ENCODE measurements at places on chromosomes 6 and 20.

DNA sequence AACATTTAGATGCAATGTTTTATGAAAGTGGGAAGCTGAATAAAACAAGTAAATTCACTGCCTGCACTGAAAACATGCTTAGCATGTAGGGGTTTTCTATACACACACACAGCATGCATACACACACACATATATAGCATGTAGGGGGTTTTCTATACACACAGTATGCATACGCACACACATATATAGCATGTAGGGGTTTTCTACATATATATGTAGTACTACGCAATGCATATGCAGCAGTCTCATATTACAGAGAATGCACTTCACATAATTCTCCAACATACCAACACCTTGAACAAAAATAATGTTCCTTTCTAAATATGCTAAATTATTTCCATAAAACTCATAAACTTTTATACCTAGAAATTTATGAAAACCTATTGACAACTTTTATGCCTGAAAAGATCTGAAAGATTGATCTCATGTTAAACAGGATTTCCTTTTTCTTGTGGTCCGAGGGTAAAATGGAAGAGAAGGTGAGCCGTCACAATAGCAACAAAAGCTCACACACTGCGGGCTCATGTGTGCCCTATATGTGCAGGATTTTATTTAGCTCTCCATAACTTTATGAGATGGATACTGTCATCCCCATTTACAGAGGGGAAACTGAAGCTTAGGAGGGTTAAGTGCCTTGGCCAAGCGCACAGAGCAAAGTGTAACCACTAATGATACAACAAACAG lies 81.9 kb upstream of the TULP1 start:
- no peak for DNase-seq

- DNase-seq: no peak
These were observed 22.3 kb downstream of the ADGRG6 start for GRCh38 chr6:142324111-142324510.

GRCh38 chr20:57869951-57870315 lies 160.1 kb upstream of the PMEPA1 start:
- no peak for DNase-seq

DNA sequence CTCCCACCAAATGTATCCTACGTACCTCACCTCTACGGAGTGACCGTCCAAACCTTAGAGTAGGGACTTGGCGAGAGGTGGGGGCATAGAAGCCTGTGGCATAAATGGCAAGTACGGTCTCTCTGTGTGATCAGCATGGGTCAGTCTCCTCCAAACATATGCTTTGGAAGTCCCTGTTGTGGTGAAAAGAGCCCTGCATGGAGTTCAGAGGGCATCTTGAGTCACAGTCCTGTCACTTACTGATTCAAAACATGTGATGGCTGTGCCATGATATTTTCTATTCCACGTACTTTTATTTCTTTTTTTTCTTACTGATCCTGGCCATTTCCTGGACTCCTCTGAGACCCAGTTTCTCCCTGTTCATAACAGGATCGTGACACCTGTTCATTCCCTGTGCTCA lies 67.5 kb upstream of the CEP85L start:
- no peak for DNase-seq

GRCh38 chr6:110188791-110189190 lies 8.6 kb downstream of the CDC40 start:
- DNase-seq: peak; percentile 9

- DNase-seq: no peak
These were observed 373.7 kb downstream of the HACE1 start for GRCh38 chr6:104486035-104486434.

GRCh38 chr6:146931214-146931613 lies 273.0 kb upstream of the STXBP5 start:
- no peak for DNase-seq

GRCh38 chr6:158619922-158620801 lies 24.4 kb downstream of the DYNLT1 start:
- no peak for DNase-seq

DNA sequence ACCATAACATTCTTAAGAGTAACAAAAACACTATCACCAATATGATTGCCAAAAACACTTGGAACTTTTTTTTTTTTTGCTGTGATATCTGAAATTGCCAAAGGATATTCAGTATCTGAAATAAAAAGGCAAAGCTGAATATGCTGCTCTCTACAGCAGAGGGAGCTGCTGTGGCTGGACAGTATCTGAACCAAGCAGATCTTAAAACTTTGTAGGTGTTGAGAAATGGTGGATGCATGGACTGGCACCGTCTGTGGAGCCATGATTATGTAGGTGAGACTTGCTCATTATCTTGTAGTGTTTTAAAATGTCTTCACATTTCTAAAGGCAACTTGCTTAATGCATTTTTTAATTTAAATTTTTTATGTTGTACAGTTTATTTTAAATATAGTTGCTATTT lies 9.2 kb downstream of the PDCD2 start:
- DNase-seq: peak; percentile 13

- no peak for DNase-seq
These were observed 201.6 kb downstream of the ISM1 start for GRCh38 chr20:13422637-13423036.

- no peak for DNase-seq
These were observed 4.0 kb downstream of the LY6G6F start for GRCh38 chr6:31710523-31711219.

GRCh38 chr6:113894712-113895674 lies 37.8 kb downstream of the MARCKS start:
- no peak for DNase-seq

GRCh38 chr6:152981219-152981618 lies 1.6 kb downstream of the FBXO5 start:
- DNase-seq: no peak

DNA sequence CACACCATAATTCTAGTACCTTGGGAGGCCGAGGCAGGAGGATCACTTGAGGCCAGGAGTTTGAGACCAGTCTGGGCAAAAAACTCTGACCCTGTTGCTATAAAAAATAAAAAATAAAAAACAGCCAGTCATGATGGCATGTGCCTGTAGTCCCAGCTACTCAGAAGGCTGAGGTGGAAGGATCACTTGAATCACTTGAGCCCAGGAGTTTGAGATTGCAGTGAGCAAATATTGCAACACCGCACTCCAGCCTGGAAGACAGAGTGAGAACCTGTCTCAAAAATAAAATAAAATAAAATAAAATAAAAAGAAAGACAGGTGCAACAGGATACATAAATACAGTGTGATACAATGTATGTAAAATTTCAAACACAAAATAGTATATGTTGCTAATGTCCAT lies 154.5 kb downstream of the OTOR start:
- DNase-seq: no peak

DNA sequence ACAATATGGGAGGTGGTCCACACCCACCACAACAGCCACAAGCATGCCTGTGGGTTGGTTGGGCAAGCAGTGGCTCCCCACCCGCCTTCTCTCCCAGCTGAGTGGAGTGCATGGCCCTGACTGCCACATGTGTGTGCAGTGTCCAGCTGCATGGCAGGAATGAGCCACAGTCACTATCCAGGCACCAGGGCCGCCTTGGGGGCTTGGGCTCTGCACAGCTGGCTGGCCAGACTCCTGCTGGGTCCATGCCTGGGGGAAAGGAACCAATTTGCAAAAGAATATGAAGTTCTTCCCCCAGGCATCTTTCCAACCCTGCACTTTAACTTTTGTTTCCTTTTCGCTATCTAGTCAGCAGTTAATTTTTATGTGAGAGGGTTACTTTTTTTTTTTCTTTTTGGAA lies 11.6 kb upstream of the ASCC3 start:
- peak; percentile 54 for DNase-seq

DNA sequence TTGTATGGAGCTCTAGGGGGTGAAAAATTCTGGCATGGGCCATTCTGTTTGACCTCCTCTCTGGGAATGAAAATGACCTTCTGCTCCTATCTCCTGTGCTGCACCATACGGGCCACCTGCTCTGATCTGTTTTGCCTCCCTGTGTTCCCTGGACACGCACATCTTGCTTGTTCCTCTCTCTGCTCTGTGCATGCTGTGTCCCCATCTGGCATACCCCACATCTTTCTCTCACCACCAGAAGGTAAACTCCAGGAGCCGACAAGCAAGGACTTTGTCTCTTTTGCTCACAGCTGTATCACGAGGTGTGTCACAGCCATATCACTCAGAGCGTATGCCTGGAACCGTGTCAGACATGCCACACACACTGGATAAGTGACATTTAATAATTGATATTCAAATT lies 208.4 kb upstream of the DTNBP1 start:
- DNase-seq: no peak

Measured in AG20443 (cell line).